Stomach (tissue), 19 donors: ENCODE measurements at places on chromosomes 7 and 10. TPM values are rescaled to one million over a fixed set of nuclear protein-coding genes. Genes with fewer than 3 reads are reported as not detected.
A peak's percentile ranks its signal among the peaks of the same experiment; 100 is the strongest.

DNA sequence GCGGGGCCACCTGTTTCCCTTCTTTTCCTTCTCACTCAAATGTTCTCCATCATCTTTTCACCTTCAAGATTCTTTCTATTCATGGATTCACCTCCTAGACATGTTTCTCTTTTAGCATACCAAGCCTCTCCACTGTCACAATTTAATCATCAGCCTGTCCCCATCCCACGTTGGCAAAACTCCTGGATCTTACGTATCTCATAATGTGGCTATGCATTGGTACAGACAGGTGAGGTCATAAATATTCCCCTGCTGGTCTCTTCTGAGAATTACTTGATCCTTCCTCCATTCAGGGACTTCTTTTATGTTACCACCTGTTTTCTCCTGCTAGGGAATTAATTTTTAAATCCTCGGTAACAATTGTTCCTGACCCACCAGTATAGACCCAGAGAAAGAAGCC, 262.6 kb upstream of the NEBL start:
- no peak for DNase-seq
- H3K4me1 ChIP-seq, result no peaks in the 10 kb centered on the region
- no peak overlapping the region for H3K27ac ChIP-seq
- H3K4me3 ChIP-seq, result no peak overlapping the region

DNA sequence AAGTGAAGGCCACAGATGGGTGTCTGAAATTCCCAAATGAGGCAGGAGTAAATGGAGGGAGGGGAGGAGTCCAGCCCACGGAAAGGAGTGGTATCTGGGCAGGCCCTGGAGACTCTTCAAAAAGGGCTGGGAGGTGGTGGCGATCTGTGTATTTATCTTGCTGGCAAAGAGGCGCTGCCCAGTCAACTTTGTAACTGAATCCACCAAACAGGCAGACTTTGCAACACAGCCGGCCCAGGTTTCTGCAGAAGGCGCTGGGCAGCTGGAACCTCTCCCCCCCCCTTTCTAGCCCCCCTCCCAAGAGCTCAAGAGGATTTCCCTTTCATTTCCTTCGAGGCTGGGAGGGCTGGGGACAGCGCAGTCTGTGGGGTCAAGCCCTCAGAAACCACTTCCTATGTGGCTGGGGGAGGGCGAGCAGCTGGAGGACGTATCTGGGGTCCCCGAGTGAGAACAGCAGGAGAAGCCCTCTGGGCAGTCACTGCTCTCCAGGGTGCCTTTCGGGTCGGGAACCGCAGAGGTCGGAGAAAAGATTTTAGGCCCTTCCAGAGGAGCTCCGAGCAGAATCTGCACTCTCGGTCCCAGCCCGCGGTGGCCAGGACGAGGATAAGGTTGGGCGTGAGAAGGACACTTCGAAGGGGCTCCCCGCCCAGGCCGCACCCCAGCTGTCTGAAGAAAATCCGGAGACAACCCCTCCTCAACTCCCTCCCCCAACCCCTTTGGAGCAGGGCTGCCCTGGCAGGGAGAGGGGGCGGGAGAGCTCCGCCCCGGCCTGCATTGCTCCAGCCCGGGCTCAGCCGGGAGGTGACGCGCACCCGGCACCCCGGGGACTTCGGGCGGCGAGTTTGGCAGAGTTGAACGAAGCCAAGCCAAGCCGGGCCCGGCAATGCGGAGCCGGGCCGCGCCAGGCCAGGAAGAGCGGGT, 965 bp downstream of the ZCCHC24 start:
- peak; percentile 83 for DNase-seq
- H3K4me1 ChIP-seq, result peaks cover 66% of the 10 kb centered on the region
- H3K36me3 ChIP-seq, result no peaks in the 10 kb centered on the region
- H3K4me3 ChIP-seq, result peak overlapping the region; percentile 94

- no peaks in the 10 kb centered on the region for H3K27me3 ChIP-seq
- no peak overlapping the region for H3K4me3 ChIP-seq
- no peaks in the 10 kb centered on the region for H3K36me3 ChIP-seq
- no peaks in the 10 kb centered on the region for H3K4me1 ChIP-seq
These were observed 168.0 kb upstream of the PRKCQ start for GRCh38 chr10:6748029-6748428.

GRCh38 chr10:35136263-35136815, 9.7 kb downstream of the CREM start:
- H3K27me3 ChIP-seq, result no peaks in the 10 kb centered on the region
- H3K4me3 ChIP-seq, result no peak overlapping the region
- H3K36me3 ChIP-seq, result no peaks in the 10 kb centered on the region
- no peak for DNase-seq
- no peaks in the 10 kb centered on the region for H3K4me1 ChIP-seq

The EXOSC1 gene
- polyA plus RNA-seq, result 71.0 TPM

DNA sequence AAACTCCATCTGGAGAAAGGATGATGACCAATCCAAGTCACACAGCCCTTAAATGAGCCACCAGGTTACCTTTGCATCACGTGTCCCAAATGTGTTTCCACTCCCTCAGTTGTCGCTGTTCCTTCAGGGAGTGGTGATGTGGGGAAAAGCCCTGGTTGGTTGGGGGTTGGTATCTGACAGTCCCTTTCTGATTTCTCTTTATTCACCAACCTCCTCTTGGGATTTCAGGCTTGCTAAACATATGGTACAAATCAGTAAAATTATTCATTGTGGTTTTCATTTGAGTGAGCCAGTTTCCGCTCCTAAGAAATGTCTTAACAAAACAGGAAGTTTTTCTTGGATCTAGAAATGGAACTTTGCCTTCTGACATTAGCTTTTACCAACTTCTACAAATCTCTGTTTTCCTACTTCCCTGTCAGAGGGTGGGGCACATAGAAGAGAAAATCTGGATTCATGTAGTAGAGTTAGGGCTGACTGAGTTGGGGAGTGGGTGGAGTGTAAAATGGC, 40.0 kb upstream of the KMT2E start:
- H3K4me1 ChIP-seq, result peaks cover 32% of the 10 kb centered on the region
- H3K36me3 ChIP-seq, result no peaks in the 10 kb centered on the region
- H3K27ac ChIP-seq, result peak overlapping the region; percentile 80
- H3K4me3 ChIP-seq, result no peak overlapping the region

DNA sequence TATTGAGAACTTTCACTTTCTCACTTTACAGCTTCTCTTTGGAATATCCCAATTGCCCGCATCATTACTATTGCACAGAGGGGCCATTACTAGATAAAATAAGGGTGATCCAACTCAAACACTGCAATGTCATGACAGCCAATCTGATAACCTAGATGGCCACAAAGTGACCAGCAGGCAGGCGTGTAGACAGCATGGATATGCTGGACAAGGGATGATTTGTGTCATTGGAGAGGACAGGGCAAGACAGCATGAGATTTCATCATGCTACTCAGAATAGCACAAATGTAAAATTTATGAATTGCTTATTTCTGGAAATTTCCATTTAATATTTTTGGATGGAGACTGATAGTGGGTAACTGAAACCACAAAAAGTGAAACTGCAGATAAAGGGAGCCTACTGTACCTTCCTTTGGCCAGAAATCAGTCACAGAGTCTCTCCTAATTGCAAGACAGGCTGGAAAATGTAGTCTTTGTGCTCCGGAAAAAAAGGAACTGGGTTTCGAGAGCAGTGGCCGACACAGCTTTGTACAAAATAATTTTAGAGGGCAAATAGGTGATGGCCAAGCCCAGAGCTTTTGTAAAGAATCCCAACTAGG, 6.1 kb upstream of the GSDME start:
- no peak overlapping the region for H3K27ac ChIP-seq
- no peak for DNase-seq
- no peaks in the 10 kb centered on the region for H3K4me1 ChIP-seq
- H3K36me3 ChIP-seq, result no peaks in the 10 kb centered on the region

DNA sequence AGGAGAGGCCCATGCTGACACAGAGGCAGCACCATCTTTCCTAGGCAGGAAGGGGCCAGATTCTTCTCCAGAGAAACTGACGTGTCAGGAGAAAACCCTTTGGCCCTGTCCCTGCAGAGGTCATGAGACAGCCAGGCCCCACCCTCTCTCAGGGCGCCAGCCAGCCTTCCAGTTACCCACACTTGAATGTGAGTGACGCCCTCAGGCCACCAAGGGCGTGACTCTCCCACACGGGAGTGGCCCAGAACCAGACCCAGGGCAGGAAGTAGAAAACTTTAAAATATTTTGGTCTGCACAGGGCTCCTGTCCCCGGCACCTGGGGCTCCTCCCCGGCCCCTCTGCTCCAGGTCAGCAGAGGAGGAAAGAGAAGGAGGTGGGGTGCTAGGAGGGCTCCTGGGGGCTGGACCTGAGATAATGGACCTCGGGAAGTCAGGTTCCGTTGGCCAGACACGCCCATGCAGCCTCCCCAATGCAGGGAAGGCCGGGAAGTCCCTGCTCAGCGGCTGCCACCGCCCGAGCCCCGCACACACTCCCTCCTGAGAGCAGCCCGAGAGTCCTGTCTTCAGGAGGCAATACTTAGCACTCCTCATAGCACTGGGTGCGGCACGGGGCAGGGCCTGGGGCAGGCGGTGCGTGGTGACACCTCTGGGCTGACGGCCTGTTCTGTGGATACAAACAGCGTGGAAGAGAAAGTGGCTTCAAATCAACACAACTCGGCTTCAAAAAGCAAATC, 67.0 kb upstream of the CFAP46 start:
- H3K27ac ChIP-seq, result peak overlapping the region; percentile 72
- H3K36me3 ChIP-seq, result no peaks in the 10 kb centered on the region
- peaks cover 22% of the 10 kb centered on the region for H3K4me1 ChIP-seq
- no peak overlapping the region for H3K4me3 ChIP-seq
- DNase-seq, result peak; percentile 78

- H3K4me1 ChIP-seq, result peaks cover 6% of the 10 kb centered on the region
- no peak overlapping the region for H3K4me3 ChIP-seq
- DNase-seq, result no peak
- H3K36me3 ChIP-seq, result no peaks in the 10 kb centered on the region
- no peak overlapping the region for H3K27ac ChIP-seq
- H3K27me3 ChIP-seq, result peaks cover 13% of the 10 kb centered on the region
These were observed 25.3 kb upstream of the SMARCD3 start for GRCh38 chr7:151273651-151274390.

The PDE1C gene
- polyA plus RNA-seq, result 2.9 TPM

DNA sequence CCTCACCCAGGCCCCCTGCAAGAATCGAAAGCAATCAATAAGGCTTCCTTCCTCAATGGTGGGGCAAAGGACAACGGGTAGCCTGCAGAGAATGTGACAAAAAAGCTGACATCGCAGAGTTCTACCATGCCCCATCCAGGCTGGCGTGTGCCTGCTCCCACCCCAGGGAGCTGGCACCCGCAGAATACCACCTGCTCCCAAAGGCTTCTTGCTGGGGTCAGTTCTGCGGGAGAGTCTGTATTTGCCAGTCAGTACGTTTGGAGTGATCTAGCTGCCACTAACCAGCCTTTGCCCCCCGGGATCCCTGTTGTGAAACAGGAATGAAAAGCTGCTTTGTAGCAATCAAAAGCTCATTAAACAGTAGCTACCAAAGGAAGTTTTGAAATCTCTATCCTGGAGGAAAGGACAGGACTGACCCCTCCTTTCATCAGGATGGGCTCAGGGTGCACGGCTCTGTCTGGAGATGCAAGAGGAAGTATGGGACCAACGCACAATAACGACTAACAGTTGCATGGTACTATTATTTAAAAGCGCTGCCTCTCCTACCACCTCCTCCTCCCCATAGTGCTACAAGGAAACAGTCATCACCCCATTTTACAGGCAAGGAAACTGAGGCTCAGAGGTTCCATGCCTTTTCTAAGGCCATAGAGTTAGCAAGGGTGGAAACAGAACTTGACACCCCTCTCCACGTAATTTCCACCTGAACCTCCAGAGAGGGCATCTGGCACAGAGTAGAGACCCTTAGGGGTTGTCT, 67.0 kb downstream of the FGFR2 start:
- no peaks in the 10 kb centered on the region for H3K4me1 ChIP-seq
- no peaks in the 10 kb centered on the region for H3K27me3 ChIP-seq
- H3K36me3 ChIP-seq, result no peaks in the 10 kb centered on the region
- no peak overlapping the region for H3K4me3 ChIP-seq
- DNase-seq, result no peak
- H3K27ac ChIP-seq, result no peak overlapping the region

The FBH1 gene
- 38.4 TPM for polyA plus RNA-seq

GRCh38 chr7:14420768-14421167, 431.3 kb upstream of the ETV1 start:
- no peaks in the 10 kb centered on the region for H3K27me3 ChIP-seq
- no peak overlapping the region for H3K27ac ChIP-seq
- no peaks in the 10 kb centered on the region for H3K4me1 ChIP-seq
- H3K36me3 ChIP-seq, result no peaks in the 10 kb centered on the region

The IQUB gene
- polyA plus RNA-seq, result 0.12 TPM

The ANKRD30A gene
- polyA plus RNA-seq, result not detected

DNA sequence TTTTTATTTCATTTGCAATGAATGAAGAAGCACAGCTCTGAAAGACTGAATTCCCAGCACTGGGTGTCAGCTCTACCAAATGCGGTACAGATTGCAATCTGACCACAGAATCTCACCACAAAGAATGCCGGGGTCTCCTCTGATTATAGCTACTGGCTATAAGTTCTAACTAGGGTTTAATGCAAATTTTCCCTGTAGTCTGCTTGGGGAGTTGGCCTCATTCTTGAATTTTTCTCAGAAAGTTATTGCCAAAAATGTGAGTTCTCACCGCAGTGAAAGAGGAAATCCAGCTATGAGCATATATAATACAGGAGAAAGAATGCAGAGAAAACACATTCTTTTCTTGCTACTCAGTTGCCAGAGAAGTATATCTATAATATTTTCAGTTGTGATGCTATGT, 1255.7 kb upstream of the LRRTM3 start:
- no peak for DNase-seq
- no peak overlapping the region for H3K27ac ChIP-seq
- H3K36me3 ChIP-seq, result no peaks in the 10 kb centered on the region
- no peak overlapping the region for H3K4me3 ChIP-seq
- H3K27me3 ChIP-seq, result no peaks in the 10 kb centered on the region
- no peaks in the 10 kb centered on the region for H3K4me1 ChIP-seq

DNA sequence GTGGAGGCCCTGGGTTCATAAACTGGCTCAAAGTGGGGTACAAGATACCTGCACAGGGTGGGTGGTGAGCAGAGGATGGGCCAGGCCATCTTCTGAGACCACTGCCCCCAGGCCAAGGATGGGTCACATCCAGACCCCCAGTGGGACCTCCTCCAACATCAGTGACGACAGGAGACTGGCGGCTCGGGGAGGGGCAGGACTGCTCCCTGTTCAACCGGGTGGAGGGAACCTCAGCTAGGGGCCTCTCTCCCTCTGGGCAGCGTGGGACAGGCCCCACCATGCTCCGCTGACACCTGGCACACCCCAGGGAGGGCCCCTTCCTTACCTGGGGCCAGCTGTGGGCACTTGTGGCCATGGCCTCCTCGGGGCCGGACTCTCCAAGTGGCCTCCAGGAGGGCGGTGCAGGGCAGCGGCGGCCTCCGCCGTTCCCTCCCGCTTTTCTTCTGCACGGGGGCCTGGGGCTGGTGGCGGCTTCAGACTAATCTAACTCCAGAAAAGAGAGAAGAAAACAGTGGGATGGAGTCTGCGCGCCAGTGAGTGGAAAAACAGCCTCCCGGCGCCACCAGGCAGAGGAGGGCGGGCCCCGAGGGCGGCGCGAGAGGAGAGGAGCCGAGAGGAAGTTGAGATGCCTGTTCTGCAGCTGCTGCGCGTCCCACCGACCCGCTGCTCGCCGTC, at the start of gene CALHM2:
Gene CALHM2, minus strand, starts transcription at position 540 of the 675 bp plus-strand sequence. CDS start 2,429 bp downstream, outside the sequence.
- peaks cover 35% of the 10 kb centered on the region for H3K36me3 ChIP-seq
- peak within 1 kb of the TSS; percentile 90 for H3K27ac ChIP-seq
- H3K4me3 ChIP-seq, result peak within 1 kb of the TSS; percentile 78
- DNase-seq, result peak; percentile 56
- H3K4me1 ChIP-seq, result peaks cover 61% of the 10 kb centered on the region

The PTPRE gene
- polyA plus RNA-seq, result 4.4 TPM
